ENCODE measurements at places on chromosomes 5 and 9.

DNA sequence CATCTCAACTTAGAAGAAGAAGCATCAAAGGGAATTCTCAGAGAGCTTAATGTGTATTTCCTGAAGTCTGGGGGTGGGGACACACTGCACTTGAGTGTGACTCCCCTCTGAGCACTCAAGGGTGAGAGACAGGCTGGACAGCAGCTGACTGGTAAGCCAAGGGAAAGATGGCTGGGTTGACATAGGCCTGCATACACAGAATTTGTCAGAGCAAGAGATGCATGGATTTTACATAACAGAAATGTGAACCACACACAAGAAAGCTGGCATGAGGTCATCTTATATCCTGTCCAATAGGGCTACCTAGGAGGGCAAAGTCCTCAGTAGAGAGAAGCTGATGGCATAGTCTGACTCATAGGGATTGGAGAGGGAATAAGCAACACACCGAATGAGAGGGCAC, 114.3 kb upstream of the EPB41L4A start:
- no peak for DNase-seq

DNA sequence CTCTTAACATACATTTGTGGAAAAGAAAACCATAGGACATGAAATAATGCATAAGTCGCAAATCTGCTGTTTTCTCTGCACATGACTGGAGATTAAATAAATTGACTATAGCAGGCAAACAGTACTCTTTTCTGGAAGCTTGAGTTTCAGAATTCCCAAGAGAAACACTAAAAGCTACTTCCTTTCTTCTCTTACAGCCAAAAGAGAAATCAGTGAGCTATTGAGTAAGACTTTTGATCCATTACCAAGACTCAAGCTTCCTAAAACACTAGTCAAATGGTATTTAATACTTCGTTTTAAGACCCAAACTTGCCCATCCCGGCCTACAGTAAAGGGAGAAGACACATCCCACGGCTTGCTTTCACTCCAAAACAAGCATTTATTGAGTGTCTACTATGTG, 335.8 kb upstream of the PUM3 start:
- no peak for DNase-seq

DNA sequence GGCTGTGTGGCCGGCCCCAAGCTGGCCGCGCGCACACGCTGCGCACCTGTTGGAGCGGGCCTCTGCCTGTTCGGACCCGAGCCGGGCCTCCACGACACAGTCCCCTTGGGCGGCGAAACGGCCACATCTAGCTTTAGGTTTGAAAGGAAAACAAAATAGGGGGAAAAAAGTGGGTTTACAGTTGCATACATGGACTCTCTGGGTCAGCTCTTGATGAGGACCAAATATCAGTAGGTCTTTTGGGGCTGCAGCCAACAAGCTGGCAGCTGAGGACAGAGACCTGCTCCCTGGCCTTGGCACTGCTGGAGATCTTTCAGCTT, 20.7 kb downstream of the IGIP start:
- no peak for DNase-seq

GRCh38 chr5:39209924-39210323, 9.4 kb downstream of the FYB1 start:
- DNase-seq = no peak

- peak; percentile 7 for DNase-seq
These were observed 531 bp downstream of the MVB12B start for GRCh38 chr9:126327006-126327713.

- no peak for DNase-seq
These were observed 29.2 kb upstream of the MSH3 start for GRCh38 chr5:80625230-80625629.

DNA sequence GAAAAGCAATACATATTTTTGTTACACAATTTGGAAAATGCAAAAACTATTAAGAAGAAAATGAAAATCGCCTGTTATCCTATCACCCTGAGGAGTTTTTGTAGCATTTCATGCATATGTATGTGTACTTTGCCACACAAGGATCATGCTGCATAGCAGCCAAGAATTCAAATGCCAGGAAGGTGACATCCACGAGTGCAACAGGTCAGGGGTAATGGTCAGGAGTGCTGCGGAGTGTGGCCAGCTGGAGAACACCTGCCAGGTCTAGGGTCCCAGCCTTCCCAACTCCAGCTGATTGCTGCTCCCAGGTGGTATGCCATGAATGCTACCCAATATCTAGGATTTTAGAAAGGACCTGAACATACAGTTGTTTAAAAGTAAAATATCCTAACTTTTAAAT, 617.1 kb downstream of the PRELID2 start:
- no peak for DNase-seq

DNA sequence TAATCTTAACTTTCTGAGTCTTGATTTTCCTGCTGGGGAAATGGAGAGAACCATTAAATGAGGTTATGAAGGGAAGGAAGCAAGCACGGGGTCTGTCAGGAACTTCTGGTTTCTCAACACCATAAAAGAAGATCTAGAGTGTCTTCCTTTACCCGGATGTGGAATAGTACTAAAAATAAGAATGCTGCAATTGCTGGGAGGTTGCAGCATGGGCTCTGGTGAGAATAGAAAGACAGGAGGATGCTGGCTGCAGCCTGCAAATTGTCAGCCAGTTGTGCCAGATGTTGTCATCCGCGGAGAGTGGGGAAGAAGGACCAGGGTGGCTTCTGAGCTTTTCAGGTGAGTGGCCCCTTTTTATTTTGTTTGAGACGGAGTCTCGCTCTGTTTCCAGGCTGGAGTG, 69.3 kb upstream of the STC2 start:
- no peak for DNase-seq

GRCh38 chr5:33148076-33148513, 292.7 kb upstream of the TARS1 start:
- no peak for DNase-seq

DNA sequence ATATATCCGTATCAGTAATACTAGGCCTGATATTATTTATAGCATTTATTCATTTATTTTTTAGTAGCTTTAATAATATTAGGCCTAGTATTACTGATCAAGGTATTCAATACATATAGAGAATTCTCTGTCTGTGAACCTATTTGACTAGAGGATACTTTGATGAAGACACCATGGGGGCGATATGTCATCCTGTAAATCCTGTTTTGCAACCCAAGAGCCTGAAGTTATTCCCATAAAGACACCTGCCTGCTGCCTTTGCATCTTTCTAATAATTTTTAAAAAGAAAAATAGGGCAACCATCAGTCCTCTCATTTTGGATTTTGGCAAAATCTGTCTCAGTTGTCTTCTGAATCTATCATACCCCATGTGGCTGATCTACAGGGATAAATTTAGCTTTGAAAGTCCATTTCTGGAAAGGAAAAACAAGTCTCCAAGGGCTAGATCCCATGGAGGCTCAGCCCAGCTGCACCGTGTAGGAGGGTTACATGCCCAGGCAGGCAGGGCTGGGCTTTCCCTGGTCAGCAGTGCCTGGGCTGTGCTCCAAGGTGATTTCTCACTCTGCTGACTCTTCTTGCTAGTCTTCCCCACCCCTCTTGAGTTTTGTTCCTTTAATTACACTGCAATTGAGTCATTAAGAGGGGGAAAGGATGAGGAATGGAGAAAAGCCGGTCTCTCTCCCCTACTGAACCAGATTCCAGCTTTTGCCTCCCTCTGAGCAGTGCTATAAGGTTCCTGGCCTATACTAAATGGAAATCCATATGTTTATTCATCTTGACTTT, 169.0 kb downstream of the TRIM32 start:
- DNase-seq = no peak

GRCh38 chr5:40405230-40405629, 274.5 kb upstream of the PTGER4 start:
- DNase-seq = no peak

DNA sequence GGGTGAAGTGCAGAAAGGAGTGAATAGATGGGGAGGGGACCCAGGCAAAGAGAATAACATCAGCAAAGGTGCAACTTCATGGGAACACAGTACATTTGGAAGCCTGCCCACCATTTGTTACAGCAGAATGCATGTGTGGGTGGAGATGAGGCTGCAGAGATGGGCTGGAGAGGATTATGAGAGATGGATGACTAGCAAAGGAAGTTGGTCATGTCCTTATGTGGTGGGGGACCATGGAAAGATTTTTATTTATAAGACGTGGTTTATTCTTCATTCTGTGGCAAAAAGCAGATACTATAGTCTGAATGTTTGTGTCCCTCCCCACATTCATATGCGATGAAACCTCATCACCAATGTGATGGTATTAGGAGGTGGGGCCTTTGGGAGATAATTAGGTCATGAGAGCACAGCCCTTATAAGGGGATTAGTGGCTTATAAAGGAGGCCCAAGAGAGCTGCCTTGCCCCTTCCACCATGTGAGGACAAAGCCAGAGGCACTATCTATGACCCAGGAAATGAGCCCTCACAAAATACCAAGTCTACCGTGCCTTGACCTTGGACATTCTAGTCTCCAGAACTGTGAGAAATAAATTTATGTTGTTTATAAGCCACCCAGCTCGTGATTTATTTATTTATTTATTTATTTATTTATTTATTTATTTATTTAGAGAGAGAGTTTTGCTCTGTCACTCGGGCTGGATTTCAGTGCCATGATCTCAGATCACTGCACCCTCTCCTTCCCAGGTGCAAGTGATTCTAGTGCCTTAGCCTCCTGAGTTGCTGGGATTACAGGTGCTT, 483.7 kb downstream of the RAB3C start:
- DNase-seq = no peak

DNA sequence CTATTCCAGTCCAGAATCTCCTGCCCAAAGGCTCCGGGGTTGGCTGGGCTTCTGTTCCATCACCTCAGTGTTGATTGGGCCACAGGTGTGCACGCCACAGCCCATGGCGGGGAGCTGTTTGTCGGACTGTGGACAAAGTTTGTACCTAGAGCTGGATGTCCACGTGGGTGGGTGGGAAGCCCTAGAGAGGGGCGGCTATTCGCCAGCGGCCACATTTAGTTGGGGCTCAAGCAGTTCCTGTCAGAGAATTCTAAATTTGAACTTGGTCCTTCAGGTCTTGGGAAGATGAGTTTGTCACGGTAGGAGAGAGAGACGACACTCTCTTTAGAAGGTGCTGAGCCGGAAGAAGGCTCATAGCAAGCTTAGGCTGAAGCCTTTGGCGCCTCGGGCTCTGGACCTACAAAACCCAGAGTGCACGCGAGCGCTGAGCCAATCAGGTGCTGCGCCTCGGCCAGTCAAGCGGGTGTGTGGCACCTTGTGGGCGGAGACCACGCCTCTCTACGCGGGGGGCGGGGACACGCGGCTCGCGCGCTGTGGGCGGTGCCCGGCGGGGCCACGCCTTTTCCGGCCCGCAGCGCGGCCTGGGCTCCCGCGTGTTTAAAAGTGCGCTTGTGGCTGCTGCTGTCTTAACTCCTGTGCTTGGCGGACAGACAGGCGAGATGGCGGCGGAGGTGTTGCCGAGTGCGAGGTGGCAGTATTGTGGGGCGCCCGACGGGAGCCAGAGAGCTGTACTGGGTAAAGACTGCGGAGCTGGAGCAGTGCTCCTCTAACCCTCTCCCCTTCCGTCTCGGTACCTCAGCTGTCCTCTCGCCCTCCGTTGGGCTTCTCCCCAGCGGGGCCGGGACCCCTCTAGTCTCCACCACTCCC, at the start of gene POLR1E:
Gene POLR1E, plus strand, starts transcription at position 560 of the 867 bp plus-strand sequence. Its CDS starts 100 bp downstream, at position 660.
- DNase-seq = peak; percentile 93

DNA sequence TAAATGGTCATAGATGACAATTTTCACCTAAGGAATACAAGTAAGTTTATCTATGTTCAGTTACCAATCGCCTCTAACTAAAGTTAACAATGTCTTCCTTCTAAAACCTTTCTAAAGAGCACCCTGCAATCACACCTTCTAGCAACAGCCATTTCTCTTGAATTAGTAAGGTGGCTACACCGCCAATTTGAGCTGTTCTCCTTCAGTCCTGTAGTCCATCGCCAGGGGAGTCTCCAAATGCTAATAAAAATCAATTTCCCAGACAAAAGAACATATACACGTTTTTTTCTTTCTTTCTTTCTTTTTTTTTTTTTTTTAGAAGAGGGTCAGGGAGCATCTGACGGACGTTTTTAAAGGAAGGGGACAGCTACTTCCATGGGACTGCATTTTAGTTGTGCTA, 729 bp upstream of the RORB start:
- DNase-seq = no peak

DNA sequence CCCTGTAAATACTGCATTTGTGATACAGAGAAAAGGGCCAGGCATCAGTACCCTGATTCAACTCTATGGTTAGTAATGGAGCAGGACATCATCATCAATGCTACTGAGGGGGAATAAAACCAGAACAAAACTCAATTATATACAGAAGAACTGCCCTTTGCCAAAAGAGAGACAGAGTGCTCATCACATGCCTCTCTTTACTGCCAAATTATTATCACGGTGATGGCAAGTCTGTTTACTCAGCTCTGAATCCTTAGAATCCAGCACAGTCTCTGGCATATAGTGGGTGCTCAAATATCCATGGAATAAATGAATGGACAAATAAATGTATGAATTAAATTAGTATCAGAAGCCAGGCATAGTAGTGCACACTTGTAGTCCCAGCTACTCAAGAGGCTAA, 130.2 kb downstream of the TTC39B start:
- DNase-seq = no peak

GRCh38 chr5:174348311-174348981, 302.9 kb downstream of the NSG2 start:
- no peak for DNase-seq

- no peak for DNase-seq
These were observed 86.9 kb upstream of the TMEM161B start for GRCh38 chr5:88355490-88356050.

DNA sequence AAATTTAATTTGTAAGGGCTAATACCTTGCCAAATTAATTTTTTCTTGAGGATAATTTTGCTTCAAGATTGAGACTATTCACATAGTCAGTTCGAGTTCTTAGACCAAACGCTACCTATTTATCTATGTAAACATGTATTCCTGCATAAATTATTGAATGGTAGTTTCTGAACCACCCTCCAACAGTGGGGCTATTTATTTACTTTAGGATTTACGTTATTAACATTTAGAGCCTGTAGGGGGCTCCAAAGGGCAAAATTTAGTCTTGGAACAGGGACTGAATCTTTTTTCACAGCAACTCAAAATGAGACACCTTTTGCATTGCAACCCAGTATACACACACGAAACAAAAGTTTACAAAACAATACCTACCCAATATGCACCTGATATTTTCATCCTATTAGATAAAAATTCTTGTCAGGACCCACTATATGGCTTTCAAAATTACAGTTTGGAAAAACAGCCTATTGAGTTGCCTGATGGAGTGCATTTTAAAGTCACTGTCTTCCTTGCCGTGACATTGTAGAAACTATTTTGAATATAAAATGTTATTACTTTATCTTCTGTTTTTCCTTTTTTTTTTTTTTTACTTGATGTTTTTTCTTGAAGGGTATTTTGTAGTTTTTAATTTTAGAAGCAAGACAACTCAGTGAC, 47.1 kb upstream of the POU4F3 start:
- DNase-seq = no peak

GRCh38 chr5:43192558-43193180, 644 bp downstream of the NIM1K start:
- DNase-seq = no peak

Data from stimulated activated CD4-positive, alpha-beta T cell treated with anti-CD3 and anti-CD28 coated beads, TNF-alpha, amount 100 ng/mL, for 24 hours (primary cell).